NCI-H187 treated with DMSO at 0.1 percent for 48 hours (cell line): ENCODE measurements at places on chromosomes 4 and X.

DNA sequence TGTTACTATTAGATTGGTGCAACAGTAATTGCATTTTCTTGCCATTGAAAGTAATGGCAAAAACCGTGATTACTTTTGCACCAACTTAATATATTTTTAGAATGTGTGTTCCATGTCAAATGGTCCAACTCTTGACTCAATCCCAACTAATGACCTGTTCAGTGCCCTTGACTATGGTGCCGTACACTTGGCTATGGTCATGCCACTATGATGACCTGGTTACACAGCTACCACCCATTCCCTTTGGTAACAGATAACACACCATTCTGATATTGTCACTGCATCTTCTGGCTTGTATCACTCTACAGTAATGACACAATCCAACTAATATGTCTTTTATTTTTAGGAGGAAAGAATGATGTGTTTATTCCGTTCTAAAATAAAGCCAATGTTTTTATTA lies 469.4 kb downstream of the DMD start:
- DNase-seq = no peak

- DNase-seq = no peak
These were observed 35.0 kb downstream of the NUDT11 start for GRCh38 chrX:51461053-51462044.

- DNase-seq = no peak
These were observed 133.4 kb downstream of the TBC1D19 start for GRCh38 chr4:26717332-26717731.

DNA sequence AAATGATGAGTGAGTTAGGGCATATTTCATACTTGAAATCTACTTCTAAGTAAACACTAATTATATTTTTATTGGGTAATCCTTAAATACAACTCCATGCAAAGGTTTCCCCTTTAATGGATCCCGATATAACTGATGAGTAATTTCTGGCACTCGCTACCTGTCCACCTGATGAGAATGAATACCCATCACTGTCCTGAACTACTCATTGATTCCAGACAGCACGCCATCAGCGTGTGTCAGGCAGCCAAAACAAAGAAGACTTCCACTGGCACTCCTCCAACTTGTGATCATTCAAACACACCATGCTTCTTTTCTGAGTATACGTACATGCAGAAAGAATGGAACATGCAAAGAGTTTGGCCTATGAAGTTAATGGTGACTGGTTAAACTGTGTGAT lies 69.4 kb downstream of the HCCS start:
- no peak for DNase-seq

DNA sequence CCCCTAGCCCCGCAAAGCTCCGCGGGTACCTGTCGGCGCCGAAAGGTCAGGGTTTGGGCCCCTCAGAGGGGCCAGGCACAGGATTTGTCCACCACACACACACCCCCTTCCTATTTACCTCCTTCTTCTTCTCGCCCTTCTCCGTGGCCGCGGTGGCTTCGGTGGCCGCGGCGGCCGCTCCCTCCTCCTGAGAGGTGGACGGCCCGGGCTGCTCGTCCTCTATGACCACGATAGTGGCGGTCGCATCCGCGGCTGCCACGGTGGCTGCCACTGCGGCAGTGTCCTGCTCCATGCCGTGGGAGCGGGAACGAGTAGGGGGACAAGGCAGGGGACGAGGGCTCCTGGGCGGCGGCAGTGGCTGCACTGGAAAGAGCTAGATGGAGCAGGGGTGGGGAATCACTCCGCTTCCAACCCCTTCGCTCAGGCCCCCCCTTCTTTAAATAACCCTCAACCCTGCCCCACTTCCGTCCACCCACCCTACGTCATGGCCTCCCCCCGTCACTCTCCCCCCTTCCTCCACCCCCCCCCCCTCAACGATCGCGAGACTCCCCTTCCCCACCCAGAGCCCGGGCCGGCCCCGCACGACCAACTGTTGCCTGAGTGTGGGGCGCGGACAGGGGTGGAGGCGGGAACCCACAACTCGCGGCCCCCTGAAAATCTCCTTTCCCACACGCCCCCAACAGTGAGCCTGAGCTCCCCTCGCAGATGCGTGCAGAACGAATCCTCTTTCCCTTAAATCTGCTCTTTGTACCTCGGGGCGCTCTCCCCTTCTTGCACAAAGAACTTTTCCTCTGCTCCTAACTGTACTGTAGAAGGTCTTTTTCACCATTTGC lies at the start of gene SMARCA1:
Gene SMARCA1, minus strand, starts transcription at position 412 of the 833 bp plus-strand sequence. Its CDS starts 120 bp downstream, at position 292.
- no peak for DNase-seq

GRCh38 chr4:150089732-150090131 lies 11.5 kb downstream of the DCLK2 start:
- DNase-seq = no peak

- DNase-seq = no peak
These were observed 944 bp downstream of the FUNDC2 start for GRCh38 chrX:155027509-155028066.

DNA sequence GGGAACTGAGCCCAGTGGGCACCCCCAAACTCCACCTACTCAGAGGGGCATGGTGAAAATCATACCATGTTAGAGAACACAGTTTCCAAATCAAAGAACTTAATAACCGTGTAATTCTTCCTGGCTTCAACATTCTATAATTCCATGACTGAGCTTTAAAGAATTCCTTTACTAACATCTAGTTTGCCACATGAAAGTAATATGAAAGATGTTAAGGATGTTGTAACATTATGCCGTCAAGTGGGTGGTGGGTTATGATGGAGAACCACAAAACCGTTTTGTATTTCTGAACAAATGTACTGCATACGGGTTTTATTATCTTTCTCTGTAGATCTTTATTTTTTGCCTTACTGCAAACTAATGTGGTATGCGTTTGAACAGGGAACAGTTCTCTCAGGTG lies 549.0 kb upstream of the MAGEB2 start:
- DNase-seq = no peak

GRCh38 chr4:185662030-185662778 lies 126.9 kb upstream of the PDLIM3 start:
- no peak for DNase-seq

- no peak for DNase-seq
These were observed 12.8 kb upstream of the ABCG2 start for GRCh38 chr4:88171206-88171605.

DNA sequence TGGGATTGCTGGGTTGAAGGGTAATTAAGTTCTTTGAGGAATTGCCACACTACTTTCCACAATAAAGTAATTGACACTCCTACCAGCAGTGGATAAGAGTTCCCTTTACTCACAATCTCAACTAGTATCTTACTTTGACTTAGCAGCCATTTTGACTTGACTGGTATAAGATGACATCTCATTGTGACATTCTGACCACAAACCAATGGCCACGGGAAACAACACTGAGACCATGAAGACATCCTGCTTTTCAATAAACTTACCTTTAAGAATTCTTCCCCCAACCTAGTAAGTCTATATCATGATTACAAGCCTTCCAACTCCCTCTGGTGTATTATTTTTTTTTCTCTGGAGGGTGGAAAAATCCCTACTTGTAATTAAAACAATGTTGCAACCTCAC lies 66.9 kb upstream of the WDR1 start:
- no peak for DNase-seq

- no peak for DNase-seq
These were observed 107.5 kb upstream of the ACSL4 start for GRCh38 chrX:109840585-109840984.

DNA sequence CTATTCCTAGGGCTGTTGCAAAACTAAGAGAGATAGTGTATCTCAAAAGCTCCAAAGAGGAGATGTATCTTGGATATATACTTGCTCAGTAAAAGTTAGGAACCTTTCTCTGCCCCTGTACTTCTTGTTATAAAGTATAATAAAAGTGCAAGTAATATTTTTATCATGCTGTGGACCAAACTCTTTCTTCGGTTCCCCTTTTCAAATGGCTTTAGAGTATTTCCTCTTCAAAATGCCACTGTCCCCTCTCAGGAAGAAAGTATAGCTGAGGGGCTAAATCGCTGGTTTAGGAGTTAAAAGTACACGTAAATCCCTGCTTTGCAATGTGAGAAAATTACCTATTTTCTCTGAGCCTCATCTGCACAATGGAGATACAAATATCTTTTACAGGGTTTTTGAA lies 169.1 kb upstream of the FTHL17 start:
- no peak for DNase-seq

DNA sequence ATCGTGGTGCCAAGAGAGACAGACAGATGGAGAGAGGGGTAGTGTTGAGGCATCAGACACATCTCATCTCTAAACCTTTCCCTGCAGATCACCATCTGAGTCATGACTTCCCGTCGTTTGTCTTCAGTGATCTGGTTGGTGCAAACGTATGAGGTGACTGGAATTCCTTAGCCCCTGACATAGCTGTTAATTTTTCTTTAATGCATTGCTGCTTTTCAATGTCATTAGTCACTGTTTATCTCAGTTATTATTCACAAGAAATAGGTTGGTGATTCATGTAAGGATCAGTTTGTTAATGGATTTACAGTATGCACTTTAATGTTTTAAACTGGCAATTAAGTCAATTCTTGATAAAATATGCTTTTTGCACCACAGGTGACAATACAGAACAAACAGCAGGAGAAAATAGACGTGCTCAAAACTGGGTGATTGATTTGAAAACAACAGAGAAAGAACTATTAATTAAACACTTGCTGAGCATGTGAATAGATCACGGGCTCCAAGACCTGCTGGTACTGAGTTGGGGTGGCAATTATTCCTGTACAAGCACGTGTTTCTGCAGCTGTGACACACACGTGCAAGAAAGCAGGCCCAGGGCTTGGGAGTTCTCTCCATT lies 1.3 kb upstream of the TMEM154 start:
- no peak for DNase-seq

GRCh38 chr4:179325181-179325580 lies 1882.9 kb upstream of the AGA start:
- DNase-seq = no peak
